ENCODE measurements at places on chromosomes 4 and X.

GRCh38 chr4:120869613-120870278, 52.8 kb downstream of the PRDM5 start:
- DNase-seq = no peak

GRCh38 chr4:1746265-1746691, 25.0 kb downstream of the TACC3 start:
- DNase-seq = no peak

DNA sequence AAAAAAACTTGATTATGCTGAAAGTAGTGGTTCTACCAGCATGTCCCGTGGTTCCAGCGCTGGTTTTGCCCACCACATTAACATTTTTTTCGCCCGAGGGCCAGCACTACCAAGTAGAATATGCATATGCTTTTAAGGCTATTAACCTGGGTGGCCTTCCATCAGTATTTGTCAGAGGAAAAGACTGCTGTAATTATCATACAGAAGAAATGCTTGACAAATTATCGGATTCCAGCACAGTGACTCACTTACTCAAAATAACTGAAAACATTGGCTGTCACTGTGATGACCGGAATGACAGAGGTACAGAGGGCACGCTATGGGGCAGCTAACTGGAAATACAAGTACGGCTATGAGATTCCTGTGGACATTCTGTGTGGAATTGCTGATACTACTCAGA, 34.6 kb downstream of the PRPS2 start:
- no peak for DNase-seq

- DNase-seq = no peak
Measured at GRCh38 chr4:54695788-54696187, 38.0 kb downstream of the KIT start.

DNA sequence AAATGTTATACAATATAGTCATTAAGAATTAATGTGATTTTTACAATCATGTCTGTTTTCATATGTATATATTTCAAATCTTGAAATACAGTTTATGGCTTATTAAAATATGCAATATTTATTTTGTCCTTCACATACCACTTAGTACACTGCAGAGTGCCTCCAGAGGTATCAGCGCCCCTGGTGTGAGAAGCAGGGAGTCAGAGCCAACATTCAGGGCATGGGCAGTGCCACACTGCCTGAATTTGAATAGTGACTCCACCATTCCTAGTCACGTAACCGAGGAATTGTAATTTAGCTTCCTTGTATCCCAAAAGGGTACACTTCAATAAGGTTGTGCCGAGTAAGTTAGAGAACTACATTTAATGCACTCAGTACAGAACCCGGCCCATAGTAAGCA, 4.3 kb upstream of the C4orf54 start:
- DNase-seq = no peak

GRCh38 chr4:184500748-184501589, 26.6 kb upstream of the IRF2 start:
- DNase-seq = no peak

DNA sequence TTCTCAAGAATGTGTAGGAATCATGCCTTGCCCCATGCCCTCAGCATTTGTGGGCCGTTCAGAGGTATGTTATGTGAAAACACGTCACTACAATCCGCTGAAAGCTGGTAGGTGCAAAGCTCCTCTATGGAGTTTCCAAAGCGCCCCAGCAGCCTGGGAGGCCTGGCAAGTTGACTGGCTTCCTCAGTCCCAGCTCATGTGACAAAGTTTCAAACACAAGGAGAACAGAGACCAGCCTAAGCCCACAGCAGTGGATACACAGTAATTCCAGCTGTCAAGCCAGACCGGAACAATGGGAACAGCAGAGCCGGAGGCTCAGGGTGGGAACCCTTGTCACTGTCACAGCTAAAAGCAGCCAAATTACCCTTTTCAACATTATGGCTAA, 33.5 kb downstream of the NAT8L start:
- DNase-seq = no peak
